ENCODE measurements at places on chromosomes 5 and 9. TPM values are rescaled to one million over a fixed set of nuclear protein-coding genes. Genes with fewer than 3 reads are reported as not detected.

The GCNT4 gene
- 2.3 TPM for total RNA-seq

The NRG2 gene
- 0.73 TPM for total RNA-seq

The CFAP90 gene
- total RNA-seq, result 0.17 TPM

The DMRT3 gene
- not detected for total RNA-seq

The C5orf63 gene
- total RNA-seq, result 2.5 TPM

The HRCT1 gene
- total RNA-seq, result 0.83 TPM

The GFPT2 gene
- 44.7 TPM for total RNA-seq

The PTGER4 gene
- total RNA-seq, result 10.3 TPM

The IFNA2 gene
- total RNA-seq, result not detected

The SOWAHA gene
- total RNA-seq, result 0.17 TPM

The HNRNPH1 gene
- 686 TPM for total RNA-seq

The DBH gene
- total RNA-seq, result not detected

The SLC2A6 gene
- total RNA-seq, result 14.1 TPM

The MCTP1 gene
- 4.8 TPM for total RNA-seq

The ZFP2 gene
- 1.8 TPM for total RNA-seq

The CFAP77 gene
- not detected for total RNA-seq

The GCNT1 gene
- 33.5 TPM for total RNA-seq

The FBP1 gene
- not detected for total RNA-seq

The DND1 gene
- 0.17 TPM for total RNA-seq

The SPATA31D4 gene
- not detected for total RNA-seq

The ANXA2R gene
- total RNA-seq, result 1.7 TPM

The APBB3 gene
- 20.2 TPM for total RNA-seq

The RBM22 gene
- 24.1 TPM for total RNA-seq

The RNF208 gene
- 0.15 TPM for total RNA-seq

The IFNA21 gene
- total RNA-seq, result not detected

The SPINK13 gene
- total RNA-seq, result not detected

The FOXI1 gene
- not detected for total RNA-seq

The CDO1 gene
- total RNA-seq, result 9.0 TPM

The S100Z gene
- not detected for total RNA-seq

The INVS gene
- total RNA-seq, result 34.2 TPM

The C5orf58 gene
- not detected for total RNA-seq

The GMCL2 gene
- total RNA-seq, result not detected

The NUTM2F gene
- total RNA-seq, result not detected

The MARCHF3 gene
- total RNA-seq, result 6.8 TPM

The WNK2 gene
- 0.15 TPM for total RNA-seq

Measured in smooth muscle cell of trachea (primary cell).